ENCODE measurements at places on chromosomes 1 and 21. TPM values are rescaled to one million over a fixed set of nuclear protein-coding genes. Genes with fewer than 3 reads are reported as not detected.

The SZT2 gene
- total RNA-seq: 72.5 TPM

The LGR6 gene
- 0.19 TPM for total RNA-seq

DNA sequence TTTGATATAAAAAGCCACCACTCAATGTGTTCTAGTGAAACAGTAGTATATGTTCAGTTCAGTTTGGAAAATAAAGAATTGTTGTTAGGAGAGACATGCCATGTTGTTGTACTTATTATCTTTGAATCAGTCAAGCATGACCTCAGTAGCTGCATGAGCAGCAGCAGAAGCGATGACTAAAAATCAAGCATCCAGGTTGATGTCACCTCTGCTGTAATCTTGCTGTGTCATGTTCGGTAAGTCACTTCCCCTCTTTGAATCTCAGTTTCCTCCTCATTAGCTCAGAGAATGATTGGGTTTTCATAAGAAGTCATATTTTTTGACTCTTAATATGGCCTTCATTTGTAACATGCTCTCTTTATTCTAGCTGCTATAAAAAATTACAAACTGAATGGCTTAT lies 428.4 kb upstream of the B3GALT2 start:
- no peak for DNase-seq

- no peak for DNase-seq
Measured at GRCh38 chr1:30672661-30673060, 50.7 kb downstream of the MATN1 start.

DNA sequence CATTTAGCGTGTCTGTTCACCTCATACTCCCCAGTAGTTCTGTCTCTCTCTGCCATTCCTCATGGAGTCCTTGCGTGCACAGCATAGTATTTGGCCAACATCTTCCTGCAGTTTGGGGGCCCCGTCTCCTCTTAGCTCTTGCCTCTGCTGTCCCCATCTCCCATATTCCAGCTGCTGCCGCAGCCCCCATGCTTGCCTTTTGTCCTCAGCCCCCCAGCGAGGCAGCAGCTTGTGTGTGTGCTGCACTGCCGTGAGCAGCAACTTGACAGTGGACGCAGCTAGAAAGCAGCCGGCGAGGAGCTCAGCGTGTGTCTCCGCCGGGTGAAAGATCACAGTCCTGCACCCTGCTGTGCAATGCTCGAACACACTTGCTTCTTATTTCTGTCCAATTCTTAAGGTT lies 164.2 kb upstream of the COL6A1 start:
- DNase-seq: no peak
